ENCODE measurements at places on chromosomes 13 and 19.
A peak's percentile ranks its signal among the peaks of the same experiment; 100 is the strongest.

DNA sequence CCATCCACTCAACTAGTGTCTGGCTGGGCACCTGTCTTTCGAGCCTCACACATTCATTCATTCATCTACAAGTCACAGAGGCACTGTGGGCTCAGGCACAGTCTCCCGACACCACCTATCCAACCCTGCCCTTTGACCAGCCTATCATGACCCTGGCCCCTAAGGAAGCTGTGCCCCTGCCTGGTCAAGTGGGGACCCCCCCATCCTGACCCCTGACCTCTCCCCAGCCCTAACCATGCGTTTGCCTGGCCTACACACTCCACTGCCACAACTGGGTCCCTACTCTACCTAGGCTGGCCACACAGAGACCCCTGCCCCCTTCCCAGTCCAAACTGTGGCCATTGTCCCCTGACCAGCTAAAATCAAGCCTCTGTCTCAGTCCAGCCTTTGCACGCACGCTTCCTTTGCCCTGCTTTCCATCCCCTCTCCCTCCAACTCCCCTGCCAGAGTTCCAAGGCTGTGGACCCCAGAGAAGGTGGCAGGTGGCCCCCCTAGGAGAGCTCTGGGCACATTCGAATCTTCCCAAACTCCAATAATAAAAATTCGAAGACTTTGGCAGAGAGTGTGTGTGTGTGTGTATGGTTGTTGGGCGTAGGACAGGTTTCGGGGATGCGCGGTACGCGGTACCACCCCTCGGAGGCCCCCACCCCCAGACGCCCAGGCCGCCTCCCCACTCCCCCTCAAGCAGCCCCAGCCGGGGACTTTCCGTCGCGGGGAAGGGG lies 404 bp upstream of the IL27RA start:
- DNase-seq, result no peak

GRCh38 chr19:17755443-17755890 lies 4.2 kb downstream of the FCHO1 start:
- DNase-seq, result no peak

GRCh38 chr13:34731486-34731885 lies 210.6 kb upstream of the NBEA start:
- DNase-seq, result no peak

- no peak for DNase-seq
These were observed 240.3 kb downstream of the LACC1 start for GRCh38 chr13:44120043-44120442.

- peak; percentile 71 for DNase-seq
These were observed at the start of gene ZNF486 for GRCh38 chr19:20167020-20167644. ZNF486 (plus strand) TSS chr19:20167214; CDS start chr19:20167331, 117 bp downstream.

DNA sequence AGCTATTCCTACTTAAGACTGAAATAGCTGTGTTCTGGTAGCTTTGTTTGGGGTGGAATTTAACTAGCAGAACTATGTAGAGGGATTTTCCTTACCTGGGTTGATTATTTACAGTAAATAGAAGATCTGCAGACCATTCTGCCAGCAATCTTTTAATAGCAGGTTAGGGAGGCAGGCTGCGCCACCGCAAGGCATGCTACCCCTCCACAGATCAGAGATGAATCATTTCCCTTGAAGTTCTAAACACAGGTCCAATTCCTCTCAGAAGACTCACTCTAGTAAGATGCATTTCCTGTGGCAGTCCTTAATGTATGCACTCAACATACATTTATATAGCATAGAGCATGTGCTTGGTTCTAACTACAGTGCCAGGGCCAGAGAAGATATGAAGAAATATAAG lies 109.0 kb downstream of the TNFRSF19 start:
- no peak for DNase-seq

DNA sequence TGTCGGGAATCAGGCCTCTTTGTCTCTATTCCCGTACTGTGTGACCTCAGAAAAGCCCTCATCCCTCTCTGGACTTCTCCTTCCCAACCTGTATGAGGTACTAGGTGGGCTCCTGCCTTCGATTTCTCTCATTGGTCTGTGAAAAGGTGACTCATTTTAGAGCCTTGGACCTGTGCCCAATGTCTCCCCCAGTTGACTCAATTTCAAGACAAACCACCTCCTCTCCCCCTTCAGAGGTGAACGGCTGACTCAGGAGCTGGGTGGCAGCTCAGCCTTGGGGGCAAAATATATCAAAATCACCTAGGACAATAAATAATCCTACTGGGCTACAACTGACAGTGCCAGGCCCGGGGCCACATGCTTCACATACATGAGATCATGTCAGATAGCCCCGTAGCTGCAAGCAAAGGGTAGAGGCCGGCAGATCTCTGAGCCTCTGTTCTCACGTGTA lies 630 bp downstream of the COQ8B start:
- DNase-seq, result peak; percentile 44

All from stimulated activated CD8-positive, alpha-beta memory T cell treated with anti-CD3 and anti-CD28 coated beads, Interleukin-7, amount 100 ng/mL, for 1 hour (primary cell).